ENCODE measurements at places on chromosomes 12 and 14.

DNA sequence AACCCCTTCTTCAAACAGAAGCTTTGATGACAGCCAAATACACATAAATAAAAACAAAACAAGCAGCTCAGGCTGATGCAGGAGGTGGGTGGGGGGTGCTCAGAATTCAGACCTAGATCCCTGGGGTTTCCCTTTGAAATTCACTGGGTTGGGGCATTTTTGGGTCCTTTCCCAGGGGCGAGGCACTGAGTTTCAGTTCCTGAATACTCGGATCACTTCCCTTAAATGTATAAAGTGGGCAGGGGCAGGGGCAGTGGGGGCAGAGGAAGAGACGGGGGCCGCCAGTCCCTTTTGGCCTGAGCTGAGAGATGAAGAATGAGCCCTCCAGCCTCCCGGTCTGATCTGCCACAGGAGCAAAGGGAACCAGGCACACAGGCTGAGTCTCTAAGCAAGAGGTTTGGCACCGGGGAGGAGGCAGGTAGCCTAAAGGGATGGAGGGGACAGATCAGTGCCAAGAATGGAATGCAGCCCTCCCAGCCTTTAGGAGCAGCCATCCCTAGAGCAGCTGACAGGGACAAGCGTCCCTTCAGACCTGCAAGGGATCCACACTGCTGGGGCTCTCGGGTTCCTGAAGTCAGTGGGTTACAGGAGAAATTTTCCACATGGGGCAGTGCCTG is 20.3 kb downstream of the KDM2B start:
- DNase-seq, result no peak

DNA sequence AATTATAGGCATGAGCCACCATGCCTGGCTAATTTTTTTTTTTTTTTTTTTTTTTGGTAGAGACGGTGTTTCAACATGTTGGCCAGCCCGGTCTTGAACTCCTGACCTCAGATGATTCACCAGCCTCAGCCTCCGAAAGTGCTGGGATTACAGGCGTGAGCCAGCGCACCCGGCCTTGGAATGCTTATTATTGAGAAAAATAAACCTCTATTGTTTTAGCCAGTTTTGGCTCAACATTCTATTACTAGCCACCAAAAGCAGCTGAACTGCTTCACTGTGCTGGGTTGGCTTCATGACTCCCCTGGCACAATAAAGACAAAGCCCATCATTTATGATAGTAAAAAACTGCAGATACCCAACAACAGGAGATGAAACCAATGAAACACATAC is 93.5 kb upstream of the CEP83 start:
- no peak for DNase-seq

- DNase-seq, result no peak
These were observed 88.3 kb downstream of the STON2 start for GRCh38 chr14:81311778-81312177.

- no peak for DNase-seq
These were observed 86.1 kb upstream of the ARHGAP5 start for GRCh38 chr14:31990926-31991572.

DNA sequence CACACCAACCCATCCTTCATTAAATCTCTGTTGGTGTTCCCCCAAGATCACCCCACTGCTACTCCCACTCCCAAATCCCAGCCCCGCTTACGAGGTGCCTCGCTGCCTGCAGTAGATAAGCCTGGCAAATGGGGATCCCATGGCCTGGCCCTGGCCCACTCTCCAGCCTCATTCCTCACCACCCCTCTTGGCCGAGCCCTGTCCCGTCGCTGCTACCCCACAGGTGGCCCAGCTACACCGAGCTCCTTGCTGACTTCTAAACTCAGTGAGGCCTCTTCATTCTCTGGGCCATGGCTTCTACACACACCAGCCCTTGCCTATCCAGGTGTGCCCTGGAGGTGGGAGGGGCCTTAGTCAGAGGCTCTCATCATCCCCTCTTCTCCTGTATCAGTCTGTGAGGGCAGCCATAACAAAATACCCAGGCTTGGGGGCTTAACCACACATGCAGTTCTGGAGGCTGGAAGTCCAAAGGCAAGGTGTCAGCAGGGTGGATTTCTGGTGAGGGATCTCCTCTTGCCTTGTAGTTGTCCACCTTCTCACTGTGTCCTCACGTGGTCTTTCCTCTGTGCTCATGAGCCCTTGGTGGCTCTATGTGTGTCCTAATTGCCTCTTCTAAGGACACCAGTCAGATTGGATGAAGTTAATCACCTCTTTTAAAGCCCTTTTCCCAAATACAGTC is 92.8 kb downstream of the PRMT8 start:
- no peak for DNase-seq

GRCh38 chr12:81089412-81089811 is 11.5 kb downstream of the ACSS3 start:
- no peak for DNase-seq

DNA sequence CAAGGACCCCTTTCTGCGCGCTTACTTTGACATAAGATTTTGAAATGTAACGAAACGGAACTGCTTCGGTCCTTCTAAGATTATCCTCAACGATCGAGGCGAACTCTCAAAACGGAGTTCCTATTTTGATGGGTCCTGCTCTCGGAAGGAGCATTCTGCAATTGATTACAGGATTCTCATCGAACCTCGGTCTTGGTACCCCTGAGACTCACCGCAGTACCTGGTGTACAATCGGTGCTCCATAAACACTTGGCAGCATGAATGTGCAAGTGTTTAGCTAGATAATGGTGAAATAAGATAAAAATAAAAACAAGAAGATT is 530 bp upstream of the NEMF start:
- no peak for DNase-seq

GRCh38 chr12:104672501-104673265 is 215.9 kb downstream of the CHST11 start:
- DNase-seq, result peak; percentile 27

DNA sequence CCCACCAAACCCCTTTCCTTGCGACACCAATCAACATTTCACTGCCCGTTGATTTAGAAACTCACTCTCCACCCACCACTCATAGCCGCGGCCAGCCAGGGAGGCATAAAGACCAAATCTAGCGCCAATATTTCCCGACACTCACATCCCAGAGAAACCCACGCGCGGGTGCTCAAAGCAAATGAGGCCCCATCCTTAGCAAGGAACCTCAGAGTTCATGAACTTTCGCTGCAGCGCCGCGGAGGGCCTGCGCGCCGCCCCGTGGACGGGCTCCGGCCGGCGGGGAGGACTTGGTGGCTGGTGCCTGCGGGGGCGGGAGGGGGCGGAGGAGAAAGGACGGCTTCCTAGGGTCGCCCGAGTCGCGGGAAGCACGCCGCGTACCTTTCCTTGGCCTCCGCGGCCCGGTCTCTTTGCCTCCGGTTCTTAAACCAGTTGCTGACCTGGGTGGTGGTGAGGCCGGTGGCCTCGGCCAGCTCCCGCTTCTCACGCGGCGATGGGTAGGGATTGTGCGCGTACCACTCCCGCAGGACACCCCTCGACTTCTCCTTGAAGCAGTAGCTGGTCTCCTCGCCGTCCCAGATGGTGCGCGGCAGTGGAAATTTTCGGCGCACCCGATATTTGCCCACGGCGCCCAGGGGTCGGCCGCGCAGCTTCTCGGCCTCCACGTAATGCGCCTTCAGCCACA is 886 bp downstream of the SIX1 start:
- no peak for DNase-seq

- DNase-seq, result no peak
These were observed 197.0 kb upstream of the EEA1 start for GRCh38 chr12:93126069-93126474.

DNA sequence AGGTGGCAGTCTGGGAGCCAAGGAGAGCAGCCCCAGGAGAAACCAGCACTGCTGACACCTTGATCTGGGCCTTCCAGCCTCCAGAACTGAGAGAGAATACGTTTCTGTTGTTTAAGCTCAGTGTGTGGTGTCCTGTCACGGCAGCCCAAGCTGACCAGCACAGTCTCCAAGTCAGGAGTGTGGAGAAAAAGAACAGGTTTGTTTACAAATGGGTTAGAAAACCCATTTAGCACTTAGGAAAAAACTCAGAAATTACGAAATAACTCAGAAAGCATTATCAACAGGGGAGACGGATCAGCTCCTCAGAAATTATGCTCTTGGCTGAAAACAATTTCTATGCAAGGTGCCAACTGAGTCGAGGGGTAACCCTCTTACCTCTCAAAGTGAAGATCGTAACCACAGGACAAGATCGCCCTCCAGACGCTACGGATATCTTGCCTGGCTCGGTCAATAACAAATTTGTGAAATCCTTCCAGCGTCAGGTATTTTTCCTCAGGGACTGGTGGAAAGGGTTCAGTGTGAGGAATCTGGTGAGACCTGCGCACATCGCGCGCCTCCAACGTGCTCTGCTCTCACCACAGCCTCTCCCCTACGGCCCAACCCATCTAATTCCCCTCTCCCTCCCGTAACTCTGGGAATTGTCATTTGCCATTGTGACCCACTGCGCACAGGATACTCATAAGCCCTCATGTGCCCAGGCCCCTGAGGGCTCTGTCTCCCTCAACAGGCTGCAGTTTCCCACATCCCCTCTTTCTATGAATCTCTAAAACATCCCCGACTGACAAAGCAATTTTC is 50.2 kb downstream of the TRAFD1 start:
- DNase-seq, result no peak

- no peak for DNase-seq
These were observed 7.3 kb upstream of the GALNT9 start for GRCh38 chr12:132336451-132337413.

DNA sequence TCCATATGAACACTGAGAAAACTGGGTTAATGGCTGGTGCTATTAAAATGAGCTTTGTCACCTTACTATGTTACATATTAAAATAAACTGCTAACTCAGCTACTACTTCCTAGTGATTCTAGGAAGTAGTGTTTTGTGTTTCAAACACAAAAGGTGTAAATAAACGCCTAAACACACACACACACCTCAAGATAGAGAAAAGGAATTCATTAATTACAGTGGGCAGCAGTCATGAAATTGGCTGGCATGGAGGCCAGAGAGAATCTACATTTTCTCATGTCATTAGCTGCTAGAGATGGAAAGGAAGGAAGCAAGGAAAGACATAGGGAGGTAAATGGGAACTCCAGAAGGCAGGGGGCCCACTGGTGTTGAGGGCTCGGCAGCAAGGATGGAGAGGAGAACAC is 787 bp upstream of the PRMT5 start:
- no peak for DNase-seq

DNA sequence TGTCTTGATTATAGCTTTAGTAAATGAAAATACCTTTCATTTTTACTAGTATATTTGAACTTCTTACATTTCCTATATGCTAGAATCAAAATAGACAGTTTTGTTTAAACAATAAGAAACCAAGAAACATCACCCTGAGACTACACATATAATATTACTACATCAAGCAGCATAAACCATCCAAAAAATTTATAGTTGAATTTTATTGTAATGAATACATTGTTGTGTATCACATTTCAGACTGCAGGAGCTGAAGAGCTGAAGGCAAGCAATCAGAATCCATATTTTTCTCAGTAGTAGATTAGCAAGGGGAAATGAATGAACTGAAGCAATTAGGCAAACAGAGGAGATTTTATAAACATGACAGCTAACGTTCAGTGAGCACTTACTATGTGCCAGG is 379.2 kb downstream of the BTG1 start:
- DNase-seq, result no peak

GRCh38 chr12:102763061-102763460 is 154.0 kb downstream of the PAH start:
- DNase-seq, result no peak

DNA sequence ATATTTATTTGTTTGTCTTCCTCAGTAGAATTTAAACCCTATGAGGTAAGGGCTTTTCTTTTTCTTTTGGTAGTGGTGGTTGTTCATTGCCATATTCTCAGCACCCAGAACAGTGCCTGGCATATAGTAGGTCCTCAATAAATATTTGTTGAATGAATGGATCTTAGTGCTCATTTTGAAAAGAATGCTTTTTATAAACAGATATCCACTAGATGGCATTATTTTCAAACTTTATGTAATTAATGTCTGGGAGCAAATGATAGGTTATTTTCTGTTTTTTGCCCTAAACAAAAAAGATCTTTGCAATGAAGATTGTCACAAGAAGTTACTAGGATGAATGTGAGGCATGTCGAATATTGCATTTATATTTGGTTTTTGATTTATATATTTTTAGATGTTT is 64.1 kb downstream of the RAD51B start:
- no peak for DNase-seq

DNA sequence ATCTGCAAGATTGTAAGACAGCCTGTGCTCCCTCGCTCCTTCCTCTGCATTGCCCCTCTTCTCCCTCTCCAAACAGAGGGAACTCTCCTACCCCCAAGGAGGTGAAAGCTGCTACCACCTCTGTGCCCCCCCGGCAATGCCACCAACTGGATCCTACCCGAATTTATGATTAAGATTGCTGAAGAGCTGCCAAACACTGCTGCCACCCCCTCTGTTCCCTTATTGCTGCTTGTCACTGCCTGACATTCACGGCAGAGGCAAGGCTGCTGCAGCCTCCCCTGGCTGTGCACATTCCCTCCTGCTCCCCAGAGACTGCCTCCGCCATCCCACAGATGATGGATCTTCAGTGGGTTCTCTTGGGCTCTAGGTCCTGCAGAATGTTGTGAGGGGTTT is 37.4 kb downstream of the DAD1 start:
- DNase-seq, result no peak

- no peak for DNase-seq
These were observed 42.1 kb downstream of the MGST1 start for GRCh38 chr12:16389594-16389993.

GRCh38 chr12:132834181-132834711 is 5.6 kb upstream of the GOLGA3 start:
- peak; percentile 50 for DNase-seq

DNA sequence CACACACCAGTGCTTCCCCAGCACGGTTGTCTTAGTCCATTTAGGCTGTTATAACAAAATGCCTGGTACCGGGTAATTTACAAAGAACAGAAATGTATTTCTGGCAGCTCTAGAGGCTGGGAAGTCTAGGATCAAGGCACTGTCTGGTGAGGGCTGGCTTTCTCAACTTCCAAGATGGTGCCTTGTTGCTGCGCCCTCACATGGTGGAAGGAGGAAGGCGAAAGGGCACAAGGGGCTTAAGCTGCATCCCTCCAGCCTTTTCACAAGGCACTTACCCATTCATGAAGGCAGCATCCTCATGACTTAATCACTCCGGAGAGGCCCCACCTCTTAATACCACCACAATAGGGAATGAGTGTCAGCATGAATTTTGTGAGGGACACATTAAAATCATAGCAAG is 155.5 kb downstream of the SLC15A5 start:
- no peak for DNase-seq

- no peak for DNase-seq
These were observed 12.8 kb upstream of the FGF23 start for GRCh38 chr12:4392223-4392742.

GRCh38 chr14:66311990-66312389 is 174.2 kb upstream of the CCDC196 start:
- DNase-seq, result no peak

- DNase-seq, result peak; percentile 26
These were observed 78.7 kb downstream of the TXNDC16 start for GRCh38 chr14:52473557-52473956.

DNA sequence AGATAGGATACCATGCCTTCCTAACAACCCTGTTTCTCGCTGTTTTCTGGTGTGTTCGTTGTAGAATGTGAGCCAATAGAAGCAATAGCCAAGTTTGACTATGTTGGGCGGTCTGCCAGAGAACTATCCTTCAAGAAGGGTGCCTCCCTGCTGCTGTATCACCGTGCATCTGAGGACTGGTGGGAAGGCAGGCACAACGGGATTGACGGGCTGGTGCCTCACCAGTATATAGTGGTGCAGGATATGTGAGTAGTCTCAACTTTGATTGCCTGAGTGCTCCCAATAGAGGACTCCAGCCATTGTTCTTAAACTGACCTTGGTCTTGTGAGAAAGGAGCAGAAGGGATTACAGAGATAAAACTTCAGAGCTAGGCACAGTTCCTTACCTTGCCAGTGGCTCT is 96.2 kb downstream of the KICS2 start:
- DNase-seq, result no peak

- peak; percentile 65 for DNase-seq
These were observed 1.3 kb downstream of the C12orf75 start for GRCh38 chr12:105331805-105332251.

All from activated CD4-positive, alpha-beta T cell treated with anti-CD3 and anti-CD28 coated beads, Interleukin-2, Interleukin-6, amounts not matched to agents 100 ng/mL and 50 ng/mL, durations not matched to agents 16 hours and 8 hours (primary cell).